GM12864 (cell line): ENCODE measurements at places on chromosomes 5 and 9.

DNA sequence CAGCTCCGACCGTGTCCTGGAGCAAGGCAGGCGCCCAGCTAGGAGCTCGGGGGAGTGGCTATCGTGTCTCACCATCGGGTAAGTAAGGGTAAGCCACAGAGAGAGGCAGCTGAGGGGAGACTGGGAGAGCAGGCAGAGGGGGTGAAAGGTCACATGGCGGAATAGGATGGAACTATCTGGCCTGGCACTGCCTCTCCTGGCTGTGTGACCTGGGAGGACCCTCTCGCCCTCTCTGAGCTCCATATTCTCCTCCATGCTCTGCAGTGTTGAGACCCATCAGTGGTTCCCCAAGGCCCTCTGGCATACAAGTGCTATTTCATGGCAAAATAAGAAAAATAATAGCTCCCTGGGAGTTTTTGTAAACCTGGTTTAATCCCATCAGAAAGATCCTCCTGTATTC, 43.9 kb upstream of the ASS1 start:
- no peak for DNase-seq

DNA sequence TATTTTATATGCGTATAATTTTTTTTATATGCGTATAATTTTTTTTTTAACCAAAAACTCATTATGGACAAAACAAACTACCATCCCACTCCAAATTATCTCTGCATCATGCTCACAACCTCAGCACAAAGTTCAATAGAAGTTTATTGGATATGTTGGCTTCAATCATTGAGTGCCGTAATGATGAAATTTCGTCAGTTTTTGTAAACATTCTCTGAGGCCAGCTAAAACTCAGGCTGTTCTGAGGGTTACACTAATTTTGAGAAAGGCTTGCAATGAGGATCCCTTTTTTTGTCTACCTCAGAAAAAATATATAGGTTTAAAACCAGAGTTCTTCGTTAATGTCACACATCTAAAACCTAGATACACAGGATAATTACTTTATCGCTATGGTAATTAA, 1253.2 kb downstream of the EFNA5 start:
- no peak for DNase-seq

GRCh38 chr9:95783426-95783975, 92.0 kb upstream of the ERCC6L2 start:
- no peak for DNase-seq

GRCh38 chr5:10743526-10743925, 17.5 kb downstream of the DAP start:
- DNase-seq = no peak

GRCh38 chr5:34895641-34896419, 19.5 kb downstream of the RAD1 start:
- no peak for DNase-seq

GRCh38 chr9:114899461-114899860, 30.9 kb downstream of the TNFSF8 start:
- no peak for DNase-seq

DNA sequence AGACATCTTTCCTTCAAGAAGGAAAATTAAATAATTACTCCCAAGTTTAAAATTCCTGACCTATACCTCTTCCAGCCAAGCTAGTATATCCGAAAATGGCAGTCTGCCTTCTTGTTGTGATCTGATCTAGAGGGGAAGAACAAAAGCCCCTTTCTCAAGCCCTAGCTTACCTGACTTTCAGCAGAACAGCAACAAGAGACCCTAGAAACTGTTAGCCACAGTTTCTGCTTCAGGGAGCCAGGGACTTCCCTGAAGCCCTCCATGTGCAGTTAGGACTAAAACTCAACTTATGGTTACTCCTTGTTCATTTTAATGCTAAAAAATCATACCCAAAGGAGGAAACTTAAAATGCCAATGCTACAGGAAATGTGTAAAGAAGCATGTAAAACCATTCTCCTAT, 366.7 kb upstream of the CTNND2 start:
- no peak for DNase-seq

DNA sequence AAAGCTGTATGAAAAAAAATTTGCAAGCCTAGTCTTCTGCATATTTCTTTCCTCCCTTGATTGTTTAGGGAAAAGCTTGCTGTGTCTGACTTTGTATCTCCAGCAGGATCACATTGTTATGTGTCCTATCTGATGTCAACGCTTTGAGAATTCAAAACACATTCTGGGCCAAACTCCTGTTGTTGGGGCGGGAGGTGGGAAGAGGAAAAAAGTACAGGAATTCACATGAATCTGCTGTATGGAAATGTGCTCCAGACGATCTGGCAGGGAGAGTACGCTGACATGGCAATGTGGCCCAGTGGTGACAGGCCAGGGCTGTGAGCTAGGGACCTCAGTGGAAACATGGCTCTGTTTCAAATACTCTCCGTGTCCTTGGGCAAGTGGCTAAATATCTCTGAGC, 87.4 kb upstream of the GNA14 start:
- DNase-seq = no peak

- DNase-seq = no peak
Observed at GRCh38 chr9:132673355-132673754, 3.1 kb downstream of the GTF3C4 start.
